ENCODE measurements at places on chromosomes 7 and 10.

DNA sequence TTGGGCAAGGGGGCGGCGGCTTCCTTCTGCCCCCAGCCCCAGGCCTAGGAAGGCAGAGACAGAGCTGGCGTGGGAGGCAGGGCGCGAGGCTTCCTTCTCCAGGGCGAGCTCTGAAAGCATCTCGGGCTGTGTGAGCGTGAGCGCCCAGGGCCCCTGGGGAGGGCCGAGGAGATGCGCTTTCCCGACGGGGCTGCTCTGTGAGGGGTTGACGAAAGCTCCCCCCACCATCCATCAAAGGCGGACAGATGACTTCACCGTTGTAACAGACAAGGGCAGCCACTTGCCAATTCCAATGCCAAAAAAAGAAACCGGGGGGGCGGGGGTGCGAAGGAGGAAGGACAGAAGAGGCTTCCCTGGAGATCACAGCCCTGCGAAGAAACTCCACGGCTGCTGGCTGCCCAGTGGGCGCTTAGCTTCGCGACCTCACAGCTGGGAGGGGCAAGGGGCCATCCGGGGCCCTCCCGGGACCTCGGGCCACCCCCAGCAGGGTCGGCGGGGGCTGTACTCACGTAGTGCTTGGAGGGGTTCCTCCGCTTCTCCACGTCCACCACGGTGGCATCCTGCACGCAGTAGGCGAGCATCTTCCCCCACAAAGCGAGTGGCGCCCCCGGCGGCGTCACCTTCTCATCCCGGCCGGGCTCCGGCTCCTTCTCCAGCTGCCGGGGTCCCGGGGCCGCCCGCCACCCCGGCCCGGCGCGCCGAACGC is 537 bp downstream of the SH3PXD2A start:
- peak; percentile 80 for DNase-seq

DNA sequence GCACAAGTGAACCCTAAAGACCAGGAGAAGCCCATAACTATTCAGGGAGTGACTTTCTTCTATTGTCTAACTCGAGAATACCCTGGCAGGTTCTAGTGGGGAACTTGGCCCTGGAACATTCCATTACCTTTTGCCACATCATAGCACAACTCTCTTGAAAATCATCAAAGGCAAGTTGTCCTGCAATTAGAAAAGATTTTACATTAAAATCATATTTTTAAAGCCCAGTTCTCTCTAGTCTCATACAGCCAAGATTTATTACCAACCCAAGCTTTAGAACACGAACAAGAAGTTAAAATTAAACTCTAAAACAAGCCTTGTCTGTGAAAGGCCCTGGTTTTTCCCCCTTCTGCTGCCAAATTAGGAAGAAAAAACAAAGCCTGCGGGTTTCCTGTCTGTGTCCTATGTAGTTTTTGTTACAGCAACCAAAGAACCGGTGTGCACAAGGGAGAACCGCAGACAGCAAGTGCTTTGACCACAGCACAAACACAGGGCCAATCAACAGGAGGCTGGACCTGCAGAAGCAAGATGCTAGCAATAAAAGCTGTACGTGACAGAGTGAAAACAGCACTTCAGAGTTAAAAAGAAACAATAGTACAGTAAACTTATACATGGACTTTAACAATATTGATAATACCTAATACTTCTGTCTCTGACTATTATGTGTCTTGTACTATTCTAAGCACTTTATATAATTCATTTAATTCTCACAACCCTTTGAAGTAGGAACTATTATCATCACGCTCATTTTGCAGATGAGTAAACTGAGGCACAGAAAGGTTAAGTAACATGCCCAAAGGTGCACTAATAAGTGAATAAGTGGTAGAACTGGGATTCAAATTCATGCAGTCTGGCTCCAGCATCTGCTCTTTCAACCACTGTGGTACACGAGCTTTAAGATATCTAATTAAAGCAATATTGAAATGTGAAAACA is 65.8 kb downstream of the STK17A start:
- peak; percentile 34 for DNase-seq

- no peak for DNase-seq
These were observed 520 bp downstream of the MOSPD3 start for GRCh38 chr7:100612730-100613390.

DNA sequence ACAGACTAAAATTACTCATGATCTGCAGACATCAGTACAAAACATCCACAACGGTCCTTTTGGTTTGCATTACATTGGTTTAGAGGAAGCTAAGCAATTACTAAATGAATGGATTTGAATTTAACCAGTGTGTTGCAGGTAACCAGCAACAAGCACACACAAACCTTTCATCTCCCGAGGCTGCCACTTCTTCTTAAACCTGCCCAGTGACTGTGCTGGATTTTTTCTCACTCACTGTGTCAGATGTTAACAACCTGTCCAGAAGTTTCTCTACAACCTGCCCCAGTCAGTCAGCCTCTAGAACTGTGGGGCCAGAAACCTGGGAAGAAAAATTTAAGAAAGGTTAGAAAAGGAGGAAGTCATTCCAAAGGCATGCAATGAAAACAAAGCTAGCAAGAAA is 2.4 kb upstream of the MEOX2 start:
- peak; percentile 6 for DNase-seq

DNA sequence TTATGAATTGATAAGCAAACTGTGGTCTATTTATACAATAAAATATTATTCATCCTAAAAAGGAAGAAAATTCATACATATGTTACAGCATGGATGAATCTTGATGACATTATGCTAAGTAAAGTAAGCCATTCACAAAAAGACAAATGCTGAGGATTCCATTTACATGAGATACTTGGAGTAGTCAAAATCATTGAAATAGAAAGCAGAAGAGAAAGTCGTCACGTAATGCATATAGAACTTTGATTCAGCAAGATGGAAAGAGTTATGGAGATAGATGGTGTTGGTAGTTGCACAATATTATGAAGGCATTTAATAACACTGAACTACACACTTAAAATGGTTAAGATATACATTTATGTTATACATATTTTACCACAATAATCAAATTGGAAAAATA is 309.7 kb upstream of the KLF6 start:
- DNase-seq = no peak

DNA sequence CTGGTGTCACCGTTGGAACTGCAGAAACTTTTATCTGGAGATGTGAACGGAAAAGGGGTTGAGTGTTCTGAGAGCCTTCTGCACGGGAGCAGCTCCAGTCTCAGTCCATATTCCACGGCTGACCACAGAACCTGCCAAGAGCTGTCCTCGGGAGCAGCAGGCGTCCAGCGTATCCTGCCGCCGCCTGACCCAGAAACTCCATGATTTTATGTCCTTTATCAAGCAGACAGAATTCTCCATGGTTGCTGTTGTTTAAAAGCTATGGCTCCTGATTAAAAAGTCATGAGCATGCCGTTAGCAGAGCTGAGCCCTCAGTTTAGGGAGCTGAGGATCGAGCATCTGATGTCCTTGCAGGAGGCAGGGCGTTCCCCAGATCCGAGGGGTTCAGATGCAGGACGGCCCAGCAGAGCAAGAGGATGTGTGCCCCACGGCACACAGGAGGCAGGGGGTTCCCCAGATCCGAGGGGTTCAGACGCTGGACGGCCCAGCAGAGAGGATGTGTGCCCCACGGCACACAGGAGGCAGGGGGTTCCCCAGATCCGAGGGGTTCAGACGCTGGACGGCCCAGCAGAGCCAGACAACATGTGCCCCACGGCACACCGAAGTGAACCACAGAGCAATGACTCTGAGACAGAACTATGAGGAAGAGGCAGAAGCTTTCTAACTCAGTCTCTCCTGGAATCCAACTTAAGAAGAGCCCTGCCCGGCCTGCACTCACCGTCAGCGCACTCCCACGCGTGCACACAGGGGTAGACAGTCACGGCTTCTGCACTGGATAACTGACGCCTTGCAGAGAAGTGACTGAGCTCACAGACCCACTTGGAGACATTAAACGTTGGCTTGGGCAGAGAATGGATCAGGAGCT is 96.4 kb downstream of the WDR37 start:
- DNase-seq = no peak

DNA sequence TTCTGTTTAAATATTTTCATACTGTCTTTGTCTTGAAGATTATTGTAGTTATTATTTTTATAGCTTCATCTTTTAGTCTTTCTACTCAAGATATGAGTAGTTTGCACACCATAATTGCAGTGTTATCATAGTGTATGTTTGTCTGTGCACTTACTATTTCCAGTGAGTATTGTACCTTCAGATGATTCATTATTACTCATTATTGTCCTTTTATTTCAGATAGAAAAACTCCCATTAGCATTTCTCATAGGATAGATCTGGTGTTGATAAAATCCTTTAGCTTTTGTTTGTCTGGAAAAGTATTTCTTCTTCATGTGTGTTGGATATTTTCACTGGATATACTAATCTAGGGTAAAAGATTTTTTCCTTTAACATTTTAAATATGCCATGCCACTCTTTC is 646.2 kb upstream of the GRM3 start:
- no peak for DNase-seq

DNA sequence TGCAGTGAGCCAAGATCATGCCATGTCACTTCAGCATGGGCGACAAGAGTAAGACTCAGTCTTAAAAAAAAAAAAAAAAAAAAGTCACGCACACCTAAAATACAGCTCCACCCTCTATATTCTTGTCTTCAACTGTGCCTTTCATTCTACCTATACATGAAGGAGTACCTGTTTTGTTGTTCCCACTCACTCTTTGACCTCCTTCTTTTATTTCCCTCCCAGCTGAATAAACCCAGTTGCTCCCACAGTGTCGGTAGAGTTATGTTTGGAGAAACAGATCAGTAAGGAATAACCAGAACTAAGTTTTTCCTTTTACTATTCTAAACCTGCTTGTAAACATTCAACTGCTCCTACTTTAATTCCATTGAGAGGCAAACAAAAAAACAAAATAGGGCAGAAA is 50.3 kb downstream of the IDE start:
- no peak for DNase-seq

DNA sequence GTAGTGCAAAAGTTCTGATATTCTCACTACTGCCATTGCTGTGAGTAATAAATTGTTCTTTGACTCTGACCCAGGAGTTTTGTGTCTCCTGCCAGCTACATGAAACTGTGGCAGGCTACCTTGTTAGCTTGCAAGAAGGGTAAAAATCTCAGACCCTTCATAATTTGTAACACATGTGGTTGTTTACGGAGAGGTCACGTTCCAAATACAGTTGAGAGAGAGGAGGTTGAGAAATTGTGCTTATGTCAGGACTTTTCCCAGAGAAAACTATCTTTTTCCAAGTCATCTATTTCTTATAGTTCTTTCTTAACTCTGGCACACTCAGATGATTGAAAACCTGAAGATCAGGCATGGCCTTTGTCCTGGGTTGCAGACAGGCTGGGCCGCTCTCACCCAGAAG is 114.4 kb upstream of the SVIL start:
- DNase-seq = no peak

GRCh38 chr7:74027683-74028320 is at the start of gene ELN:
Gene ELN, plus strand, starts transcription at chr7:74028173. Its CDS starts 15 bp downstream, at chr7:74028188.
- DNase-seq = peak; percentile 79

- DNase-seq = peak; percentile 24
These were observed 565.2 kb downstream of the KCNMA1 start for GRCh38 chr10:77072361-77072835.

DNA sequence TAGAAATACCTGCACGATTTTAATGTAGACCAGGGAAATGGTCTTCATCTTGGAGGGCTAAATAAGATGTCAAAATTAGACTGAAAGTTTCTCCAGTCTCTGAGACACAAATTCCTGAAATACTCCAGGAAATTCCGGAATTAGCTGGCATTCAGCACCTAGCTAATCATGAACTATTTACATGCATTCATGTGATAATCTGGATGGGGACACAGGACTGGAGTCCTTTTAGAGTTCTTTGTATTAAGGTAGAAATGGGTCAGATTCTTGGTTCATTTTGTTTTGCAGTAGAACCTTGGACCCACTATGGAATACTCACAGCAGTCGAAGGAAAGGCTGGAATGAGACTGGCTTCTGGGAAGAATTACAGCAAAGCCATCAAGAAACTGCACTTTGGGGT is 65.3 kb upstream of the MDFIC start:
- no peak for DNase-seq

- peak; percentile 11 for DNase-seq
These were observed 14.8 kb downstream of the TPK1 start for GRCh38 chr7:144821067-144821466.

DNA sequence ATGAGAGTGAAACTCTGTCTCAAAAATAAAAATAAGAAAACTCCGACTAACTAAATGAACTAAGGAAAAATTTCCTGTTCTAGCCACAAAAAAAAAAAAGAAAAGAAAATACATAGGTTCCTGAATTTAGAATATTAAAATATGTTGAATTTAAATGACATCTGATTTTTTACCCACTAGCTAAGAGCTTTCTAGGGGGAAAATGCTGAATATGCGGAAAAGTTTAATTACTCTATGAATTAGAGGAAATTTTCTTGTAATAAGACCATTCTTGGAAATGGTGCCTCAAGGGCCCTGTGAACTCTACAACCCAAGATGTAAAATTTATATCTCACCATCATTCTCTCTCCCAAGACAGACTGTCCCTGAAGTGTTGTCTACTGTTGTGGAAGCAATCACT is 165.0 kb upstream of the CALN1 start:
- DNase-seq = no peak

GRCh38 chr7:12553416-12553815 is 17.1 kb upstream of the SCIN start:
- DNase-seq = no peak

DNA sequence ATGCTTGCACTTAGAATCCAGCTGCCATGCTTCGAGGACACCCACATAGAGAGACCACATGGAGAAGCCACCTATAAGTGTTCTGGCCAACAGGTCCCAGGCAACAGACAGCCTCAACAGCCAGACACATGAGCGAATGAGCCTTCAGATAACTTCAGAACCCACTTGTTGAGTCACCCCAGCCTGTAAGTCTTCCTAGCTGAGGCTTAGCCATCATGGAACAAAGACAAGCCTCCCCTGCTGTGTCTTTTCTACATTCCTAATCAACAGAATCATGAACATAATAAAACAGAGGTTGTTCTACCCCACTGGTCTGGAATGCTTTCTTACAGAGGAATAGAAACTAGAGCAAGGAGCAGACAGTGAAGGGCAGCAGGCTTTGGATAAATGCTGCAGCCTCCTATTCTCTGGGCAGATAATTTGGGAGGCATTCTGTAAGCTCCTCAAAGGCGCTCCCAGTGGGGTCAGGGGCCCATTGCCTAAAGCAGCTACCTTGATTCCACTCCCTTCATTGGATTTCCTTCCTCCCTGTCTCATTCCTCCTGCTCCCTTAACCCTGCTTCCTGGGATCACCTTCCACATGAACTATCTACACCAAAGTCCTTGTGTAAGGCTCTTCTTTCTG is 4.6 kb downstream of the TLL2 start:
- DNase-seq = peak; percentile 17

DNA sequence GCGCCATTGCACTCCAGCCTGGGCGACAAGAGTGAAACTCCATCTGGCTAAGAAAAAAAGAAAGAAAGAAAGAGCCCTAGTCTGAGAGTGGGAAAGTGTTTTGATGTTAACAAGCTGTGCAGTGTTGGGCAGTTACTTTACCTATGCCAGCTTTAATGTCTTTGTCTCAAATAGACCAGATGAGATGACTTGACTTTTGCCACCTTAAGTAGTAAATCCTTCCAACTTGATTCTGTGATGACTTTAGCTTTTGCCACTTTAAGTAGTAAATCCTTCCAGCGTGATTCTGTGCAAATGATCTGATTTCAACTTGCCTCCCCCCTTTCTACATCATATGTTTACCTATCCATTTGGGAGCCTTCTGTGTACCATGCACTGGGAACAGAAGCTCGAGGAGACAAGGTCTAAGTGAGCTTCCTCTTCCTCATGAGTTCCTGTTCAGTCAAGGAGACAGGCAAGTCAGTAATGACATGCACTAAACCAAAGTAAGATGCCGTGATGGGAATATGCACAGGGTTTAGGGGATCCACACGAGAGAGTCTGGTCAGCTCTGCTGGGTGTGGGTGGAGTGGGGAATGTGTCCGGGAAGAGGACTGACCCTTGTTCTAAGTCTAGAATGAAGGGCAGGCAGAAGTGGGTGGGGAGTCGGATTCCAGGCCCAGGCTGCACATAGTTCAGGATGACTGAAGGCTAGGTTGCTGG is 17.2 kb downstream of the INPP5F start:
- DNase-seq = no peak
